ENCODE measurements at places on chromosomes 4 and X. TPM values are rescaled to one million over a fixed set of nuclear protein-coding genes. Genes with fewer than 3 reads are reported as not detected.

Gene PCDH19
- total RNA-seq = under 0.01 TPM

Gene SSX4
- not detected for total RNA-seq

Gene GRIA3
- total RNA-seq = not detected

Gene NMU
- total RNA-seq = 0.27 TPM

Gene CFAP99
- not detected for total RNA-seq

Gene POU3F4
- not detected for total RNA-seq

Gene CT45A10
- not detected for total RNA-seq

Gene MAP9
- 12.3 TPM for total RNA-seq

Gene CLDN34
- not detected for total RNA-seq

Gene EDNRA
- total RNA-seq = 5.1 TPM

Gene AREG
- total RNA-seq = 1,077 TPM

Gene EDA2R
- 2.9 TPM for total RNA-seq

Gene CD38
- not detected for total RNA-seq

Gene SLC6A14
- total RNA-seq = 0.20 TPM

Gene MFAP3L
- total RNA-seq = 6.9 TPM

Gene STATH
- total RNA-seq = not detected

Gene HSD17B11
- 8.6 TPM for total RNA-seq

Gene GPR82
- not detected for total RNA-seq

Gene ADGRG2
- total RNA-seq = 0.03 TPM

Gene ADH7
- total RNA-seq = not detected

Gene GAGE12G
- total RNA-seq = not detected

Gene GUF1
- total RNA-seq = 23.5 TPM

Gene ANXA10
- total RNA-seq = not detected

Gene PHEX
- total RNA-seq = 0.60 TPM
